ENCODE measurements at places on chromosomes 3 and 15. TPM values are rescaled to one million over a fixed set of nuclear protein-coding genes. Genes with fewer than 3 reads are reported as not detected.

DNA sequence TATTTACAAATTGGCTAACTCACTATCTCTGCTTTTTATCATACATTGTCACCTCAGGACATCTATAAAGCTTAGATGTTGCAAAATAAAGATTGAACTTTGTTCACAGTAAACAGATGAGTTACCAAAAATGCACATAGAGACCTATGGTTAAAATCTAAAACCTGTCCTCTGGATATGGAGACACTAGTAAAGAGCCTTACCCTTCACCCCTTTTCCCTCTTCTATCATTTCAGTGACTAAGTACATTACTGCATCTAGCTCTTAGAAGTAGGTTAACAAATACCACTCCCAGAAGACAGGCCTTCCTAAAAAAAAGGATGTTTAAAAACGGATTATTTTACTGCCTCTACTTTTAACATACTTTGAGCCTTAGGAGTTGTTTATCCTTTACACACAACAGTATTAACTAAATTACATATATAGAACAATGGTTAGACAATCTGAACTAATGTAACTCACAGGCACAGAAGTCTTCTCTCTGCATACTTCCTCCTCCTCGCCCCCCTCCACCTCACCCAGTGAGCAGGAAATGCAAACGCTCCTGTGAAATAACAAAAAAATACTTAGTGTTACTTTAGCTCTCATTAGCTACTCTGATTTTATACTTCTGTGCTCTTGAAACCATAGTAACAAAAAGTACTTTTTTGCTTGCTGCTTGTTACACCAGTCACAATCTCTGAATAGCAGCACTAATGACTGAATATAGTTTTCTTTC lies 23.3 kb downstream of the IREB2 start:
- H3K4me3 ChIP-seq: no peak overlapping the region
- no peak for DNase-seq
- H3K36me3 ChIP-seq: peaks cover 35% of the 10 kb centered on the region
- no peaks in the 10 kb centered on the region for H3K27me3 ChIP-seq
- peak overlapping the region; percentile 28 for H3K27ac ChIP-seq
- peaks cover 12% of the 10 kb centered on the region for H3K4me1 ChIP-seq

DNA sequence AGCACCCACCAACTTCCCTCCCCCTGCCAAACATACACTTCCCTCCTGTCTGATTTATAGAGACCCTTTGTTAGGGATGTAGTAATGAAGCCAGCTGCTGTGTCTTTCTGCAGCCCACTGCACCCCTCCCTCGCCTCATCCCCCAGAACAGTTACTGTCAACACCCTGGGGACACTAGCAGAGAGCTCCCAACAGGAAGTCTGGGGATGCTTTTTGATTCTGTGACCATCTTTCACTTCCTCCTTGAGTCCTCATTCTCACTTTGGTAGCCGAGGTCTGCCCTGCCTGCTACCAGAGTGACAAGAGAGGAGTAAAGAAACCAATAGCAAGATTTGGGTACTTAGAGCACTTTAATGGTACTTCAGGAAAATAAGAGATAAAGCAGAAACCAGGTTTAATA lies 201.6 kb downstream of the SATB1 start:
- H3K36me3 ChIP-seq: no peaks in the 10 kb centered on the region
- peak; percentile 18 for DNase-seq
- no peak overlapping the region for H3K27ac ChIP-seq
- H3K4me1 ChIP-seq: peaks cover 3% of the 10 kb centered on the region
- no peak overlapping the region for H3K4me3 ChIP-seq

PTPRG gene
- 14.3 TPM for polyA plus RNA-seq

- H3K27me3 ChIP-seq: no peaks in the 10 kb centered on the region
- no peak overlapping the region for H3K4me3 ChIP-seq
- no peaks in the 10 kb centered on the region for H3K36me3 ChIP-seq
- peaks cover 33% of the 10 kb centered on the region for H3K4me1 ChIP-seq
Measured at GRCh38 chr3:150345021-150345538, 63.0 kb upstream of the TSC22D2 start.

- no peaks in the 10 kb centered on the region for H3K4me1 ChIP-seq
- no peak overlapping the region for H3K27ac ChIP-seq
- DNase-seq: no peak
- no peaks in the 10 kb centered on the region for H3K27me3 ChIP-seq
Measured at GRCh38 chr3:131701153-131701770, 198.5 kb upstream of the MRPL3 start.

FANCI gene
- polyA plus RNA-seq: 15.4 TPM
